ENCODE measurements at places on chromosomes 6 and 20. TPM values are rescaled to one million over a fixed set of nuclear protein-coding genes. Genes with fewer than 3 reads are reported as not detected.

TAGAP gene
- total RNA-seq = 0.11 TPM

OR2J3 gene
- not detected for total RNA-seq

SLC16A10 gene
- 1.4 TPM for total RNA-seq

PNPLA1 gene
- total RNA-seq = not detected

TNXB gene
- 41.1 TPM for total RNA-seq

PLCB4 gene
- 9.5 TPM for total RNA-seq

STX11 gene
- 0.91 TPM for total RNA-seq
